Thyroid gland (tissue), 4 donors: ENCODE measurements at places on chromosomes 11 and 22. TPM values are rescaled to one million over a fixed set of nuclear protein-coding genes. Genes with fewer than 3 reads are reported as not detected.

Gene APLNR
- total RNA-seq: 6.1 TPM

Gene FAM181B
- total RNA-seq: 0.94 TPM

Gene PGA5
- 1.4 TPM for total RNA-seq

Gene OR51B2
- total RNA-seq: not detected

Gene HORMAD2
- total RNA-seq: not detected

Gene PLA2G3
- total RNA-seq: 1.9 TPM

Gene APBB1
- 45.9 TPM for total RNA-seq

Gene CCDC73
- 0.15 TPM for total RNA-seq

Gene RAG1
- 1.5 TPM for total RNA-seq

Gene NELL1
- total RNA-seq: not detected

Gene KRTAP5-7
- total RNA-seq: 1.2 TPM

Gene KCNJ1
- total RNA-seq: not detected

DNA sequence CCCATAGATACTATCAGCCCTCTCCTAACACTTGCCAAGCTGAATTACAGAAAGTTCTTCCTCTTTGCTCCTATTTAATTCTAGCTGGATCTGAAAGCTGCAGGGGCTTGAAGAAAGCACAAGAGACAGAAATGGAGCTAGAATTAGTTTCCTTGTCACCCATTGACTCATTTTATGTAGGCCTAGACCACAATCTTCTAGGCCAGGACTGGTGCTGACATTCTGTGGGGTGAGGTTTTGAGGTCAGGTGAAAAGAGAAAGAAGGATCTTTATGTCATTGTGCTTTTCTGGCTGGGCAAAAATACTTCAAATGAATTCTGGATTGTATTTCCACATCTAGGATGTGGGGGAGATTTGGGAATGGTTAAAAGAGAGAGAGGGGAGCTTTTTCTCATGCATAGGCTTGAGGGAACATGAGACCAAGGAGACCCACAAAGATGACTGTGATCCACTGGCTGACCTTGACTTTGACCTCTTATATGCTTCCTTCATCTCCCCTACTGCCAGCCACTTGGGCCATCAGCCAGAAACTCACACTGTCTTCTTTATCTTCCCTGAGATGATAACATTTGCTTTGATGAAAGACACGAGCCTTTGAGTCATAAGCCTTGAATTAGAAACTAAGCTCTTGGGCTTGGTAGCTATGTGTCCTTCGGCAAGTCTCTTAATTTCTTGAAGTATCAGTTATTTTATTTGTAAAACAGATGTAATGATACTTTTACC, 274.9 kb upstream of the CADM1 start:
- no peak for DNase-seq

- DNase-seq: no peak
Measured at GRCh38 chr11:21072558-21072957, 403.2 kb downstream of the NELL1 start.

DNA sequence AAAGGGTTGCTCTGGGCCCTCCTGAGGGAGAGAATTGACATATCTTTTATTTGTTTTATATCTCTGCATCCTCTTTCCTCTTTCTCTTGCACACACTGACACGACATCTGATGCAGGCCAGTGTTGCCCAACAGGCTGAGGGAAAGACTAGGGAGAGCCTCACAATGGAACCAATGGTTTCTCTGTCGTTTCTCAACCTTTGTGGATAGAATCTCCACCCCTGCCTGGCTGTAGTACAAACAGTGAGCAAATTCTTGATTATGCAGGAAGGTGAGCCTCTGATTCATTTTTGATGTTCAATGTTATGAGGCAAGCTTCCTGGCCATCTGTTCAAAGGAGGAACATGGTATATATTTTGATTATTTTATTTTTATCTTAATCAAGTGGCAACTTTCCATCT, 49.8 kb upstream of the PLET1 start:
- no peak for DNase-seq

GRCh38 chr11:118068206-118068944, 8.5 kb upstream of the TMPRSS4 start:
- no peak for DNase-seq

DNA sequence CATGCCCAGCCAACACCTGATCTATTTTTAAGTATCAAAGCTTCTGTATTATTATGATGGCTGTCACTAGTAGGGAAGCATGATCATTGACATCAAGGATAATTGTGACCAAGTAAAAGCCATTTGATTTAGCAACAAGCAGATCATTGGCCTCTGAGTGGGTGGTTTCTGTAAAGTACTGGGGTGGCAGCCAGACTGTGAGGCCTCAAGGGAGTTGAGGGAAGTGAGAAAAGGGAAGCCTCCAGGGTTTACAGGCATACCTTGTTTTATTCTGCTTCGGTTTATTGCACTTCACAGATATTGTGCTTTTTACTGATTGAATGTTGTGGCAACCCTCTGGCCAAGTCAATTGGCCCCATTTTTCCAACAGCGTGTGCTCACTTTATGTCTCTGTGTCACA, 60.1 kb downstream of the PRR5L start:
- no peak for DNase-seq

- no peak for DNase-seq
Measured at GRCh38 chr11:75263944-75264349, 23.4 kb downstream of the TPBGL start.

DNA sequence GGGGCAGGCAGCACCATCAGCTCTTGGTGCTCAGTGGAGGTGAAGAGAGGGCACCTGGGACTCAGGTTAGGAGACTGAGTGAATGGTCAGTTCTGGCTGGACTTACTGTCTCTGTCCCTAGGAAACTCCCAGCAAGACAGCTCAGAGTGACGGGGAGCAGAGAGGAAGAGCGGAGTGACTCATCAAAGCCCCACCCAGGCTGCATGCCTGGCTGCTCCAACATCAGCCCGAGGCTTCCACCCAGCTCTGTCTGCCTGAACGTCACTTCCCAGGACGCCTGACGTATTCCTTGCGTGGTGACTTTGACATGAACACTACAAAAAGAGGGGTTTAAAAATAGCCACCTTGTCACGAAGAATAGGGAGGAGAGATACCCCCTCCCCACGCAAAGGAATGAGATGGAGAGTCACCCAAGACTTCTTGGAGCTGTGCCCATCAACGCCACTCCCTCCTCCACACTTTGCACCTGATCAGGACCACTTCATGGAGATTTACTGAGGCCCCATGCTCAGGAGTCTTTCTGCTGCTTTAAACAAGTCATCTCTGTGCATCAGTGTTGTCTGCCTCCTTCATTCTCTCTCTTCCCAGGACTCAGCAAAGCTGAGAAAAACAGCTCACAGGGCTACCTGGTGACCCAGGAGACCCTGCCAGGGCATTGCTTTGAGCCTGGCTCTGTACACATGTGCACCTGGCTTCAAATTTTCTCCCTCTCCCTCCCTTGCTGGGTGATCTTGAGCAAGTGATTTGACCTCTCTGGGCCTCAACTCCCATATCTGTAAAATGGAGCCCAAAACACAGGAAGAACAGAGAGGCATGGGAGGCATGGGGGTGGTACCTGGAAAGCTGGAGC, 83.1 kb downstream of the MN1 start:
- DNase-seq: peak; percentile 28

GRCh38 chr22:25582946-25583345, 18.5 kb downstream of the GRK3 start:
- no peak for DNase-seq

- DNase-seq: peak; percentile 38
Measured at GRCh38 chr22:38080850-38081635, 2.9 kb downstream of the SLC16A8 start.

DNA sequence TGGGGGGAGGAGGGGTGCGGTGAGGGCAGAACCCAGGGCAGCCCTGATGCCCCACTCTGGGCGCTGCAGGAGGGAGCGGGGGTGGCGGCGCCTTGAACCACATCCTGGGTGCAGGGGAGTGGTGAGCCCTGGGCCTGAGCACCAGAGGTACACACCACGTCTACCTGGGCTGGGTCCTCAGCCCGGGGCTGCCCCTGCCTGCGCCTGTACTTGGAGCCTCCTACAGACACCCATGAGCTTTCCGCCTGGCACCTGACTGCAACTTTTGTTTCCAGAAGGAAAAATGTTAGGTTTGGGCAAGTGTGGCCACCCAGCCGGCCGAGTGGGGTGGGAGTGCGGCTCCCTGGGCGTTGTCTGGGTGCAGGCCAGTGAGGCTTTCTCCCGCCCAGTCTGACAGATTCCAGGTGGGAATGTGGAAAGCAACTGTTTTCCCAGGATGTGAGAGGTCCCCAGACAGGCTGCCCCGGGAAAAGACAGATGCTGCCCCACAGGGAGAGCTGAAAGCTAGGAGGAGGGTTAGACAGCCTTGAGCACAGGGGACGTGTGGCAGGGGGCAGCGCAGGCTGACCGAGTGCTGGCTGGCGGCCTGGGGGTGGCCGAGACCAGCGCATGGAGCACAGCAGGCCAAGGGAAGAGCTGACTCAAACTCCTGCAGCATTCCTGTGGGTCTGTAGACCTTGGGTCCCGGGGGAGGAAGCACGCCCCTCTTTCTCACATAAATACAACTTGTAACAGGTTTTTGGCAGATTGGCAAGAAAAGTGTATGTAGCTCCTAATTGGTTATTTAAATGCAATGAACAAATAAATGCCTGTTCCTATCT, 44.1 kb downstream of the GNB1L start:
- no peak for DNase-seq

DNA sequence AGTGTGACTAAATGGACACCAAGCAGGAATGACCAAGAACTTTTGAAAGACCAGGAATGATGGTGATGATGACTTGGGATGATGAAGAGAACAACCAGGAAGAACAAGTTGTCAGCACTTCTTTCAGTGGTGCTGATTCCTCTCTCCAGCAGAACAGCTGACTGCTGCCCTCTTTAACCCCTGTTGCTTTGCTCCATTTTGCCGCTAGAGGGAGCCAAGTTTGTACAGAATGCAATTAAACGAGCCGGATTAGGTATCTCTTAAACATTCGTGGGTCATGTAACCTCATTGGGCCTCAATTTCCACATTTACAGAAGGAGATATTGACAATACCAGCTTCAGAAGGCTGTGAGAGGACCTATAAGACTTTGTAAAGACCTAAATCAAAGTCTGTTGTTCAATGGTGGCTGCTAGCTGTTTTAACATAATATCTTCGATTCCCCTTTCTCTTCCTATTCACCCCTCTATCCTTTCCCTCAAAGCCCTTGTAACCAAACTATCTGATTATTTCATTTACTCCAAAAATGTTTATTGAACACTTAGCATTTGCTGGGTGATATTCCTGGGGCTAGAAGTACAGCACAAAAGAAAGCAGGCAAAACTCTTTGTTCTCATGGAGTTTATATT, 1.9 kb downstream of the OR4S1 start:
- peak; percentile 47 for DNase-seq

GRCh38 chr11:131185915-131186314, 184.5 kb upstream of the NTM start:
- no peak for DNase-seq

DNA sequence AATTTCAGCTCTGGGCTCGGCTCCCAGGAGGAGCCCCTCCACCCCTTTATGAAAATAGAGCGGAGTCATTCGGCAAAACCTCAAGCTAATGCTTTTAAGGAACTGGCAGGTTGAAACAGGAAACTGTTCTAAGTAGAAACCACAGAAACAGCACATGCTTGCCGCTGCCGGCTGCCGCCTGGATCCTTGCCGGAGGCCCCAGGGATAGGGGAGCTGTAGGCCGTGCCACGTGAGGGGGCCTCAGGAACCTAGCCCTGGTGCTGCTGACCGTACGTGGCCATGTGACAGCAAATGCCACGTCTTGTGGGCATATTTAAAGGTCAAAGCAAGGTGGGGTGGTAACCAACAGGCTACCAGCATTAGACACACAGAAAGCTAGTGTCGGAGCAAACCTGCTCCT, 77.9 kb upstream of the TIMP3 start:
- peak; percentile 23 for DNase-seq

DNA sequence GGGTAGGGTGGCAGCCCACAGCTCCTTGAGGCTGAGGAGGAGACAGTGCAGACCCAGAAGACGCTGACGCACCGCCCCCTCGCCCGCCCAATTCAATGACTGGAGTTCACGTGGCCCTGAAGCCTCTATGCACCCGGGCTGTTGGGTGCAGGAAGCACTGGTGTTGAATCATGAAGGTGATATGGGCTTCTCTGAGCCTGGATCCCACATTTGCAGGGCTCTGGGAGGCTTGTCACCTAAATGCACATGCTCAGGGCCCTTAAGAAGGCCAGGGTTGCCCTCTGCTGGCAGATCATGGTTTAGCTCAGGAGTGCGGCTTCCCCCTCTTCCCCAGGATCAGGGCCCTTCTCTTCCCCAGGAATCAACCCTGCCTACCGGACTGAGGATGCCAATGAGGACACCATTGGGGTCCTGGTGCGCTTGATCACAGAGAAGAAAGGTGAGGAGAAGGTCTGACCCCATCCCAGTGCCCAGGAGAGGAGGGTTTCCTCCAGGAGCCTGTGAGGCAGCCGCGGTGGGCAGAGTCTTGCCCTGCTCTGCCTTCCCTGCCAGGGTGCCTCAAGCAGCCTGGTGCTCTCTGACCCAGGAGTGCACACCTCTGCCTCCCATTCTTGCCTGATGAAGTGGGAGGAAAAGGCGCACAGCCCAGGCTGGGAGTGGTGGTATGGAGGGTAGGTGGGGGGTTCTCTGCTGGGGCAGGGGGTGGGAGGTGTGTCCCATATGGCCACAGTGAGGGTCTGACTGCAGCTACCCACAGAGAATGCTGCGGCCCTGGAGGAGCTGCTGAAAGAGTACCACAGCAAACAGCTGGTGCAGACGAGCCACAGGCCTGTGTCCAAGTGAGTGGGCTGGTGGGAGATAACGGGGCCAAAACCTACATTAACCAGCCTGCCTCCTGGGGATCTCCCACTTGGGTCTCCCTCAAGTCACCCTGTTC, 17.5 kb downstream of the RELT start:
- DNase-seq: peak; percentile 75

DNA sequence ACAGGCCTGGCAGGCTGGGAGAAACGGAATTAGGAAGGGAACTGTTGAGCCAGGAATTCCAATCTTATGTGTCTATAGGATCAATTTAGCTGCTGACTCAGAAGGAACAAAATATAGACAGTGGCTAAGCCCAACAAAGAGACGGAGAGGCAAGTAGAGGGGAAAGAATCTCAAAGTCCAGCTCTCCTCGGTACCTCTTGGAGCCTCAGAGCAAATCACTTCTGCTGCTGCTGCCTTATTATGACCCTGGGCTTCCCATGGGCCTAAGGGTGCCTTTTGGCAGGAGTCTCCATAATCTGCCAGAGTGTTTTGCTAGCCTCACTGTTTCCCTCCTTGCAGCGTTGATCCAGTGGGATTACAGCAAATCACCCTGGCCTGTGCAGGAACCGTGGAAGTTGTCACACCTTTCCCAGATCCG, 31.7 kb downstream of the PAX6 start:
- no peak for DNase-seq

- no peak for DNase-seq
Measured at GRCh38 chr11:119995730-119996491, 142.0 kb downstream of the TRIM29 start.

- no peak for DNase-seq
Measured at GRCh38 chr22:40368016-40368415, 2.4 kb upstream of the SGSM3 start.
